ENCODE measurements at places on chromosomes 2 and 18.

- DNase-seq, result no peak
Measured at GRCh38 chr2:196836440-196836839, 27.3 kb upstream of the C2orf66 start.

DNA sequence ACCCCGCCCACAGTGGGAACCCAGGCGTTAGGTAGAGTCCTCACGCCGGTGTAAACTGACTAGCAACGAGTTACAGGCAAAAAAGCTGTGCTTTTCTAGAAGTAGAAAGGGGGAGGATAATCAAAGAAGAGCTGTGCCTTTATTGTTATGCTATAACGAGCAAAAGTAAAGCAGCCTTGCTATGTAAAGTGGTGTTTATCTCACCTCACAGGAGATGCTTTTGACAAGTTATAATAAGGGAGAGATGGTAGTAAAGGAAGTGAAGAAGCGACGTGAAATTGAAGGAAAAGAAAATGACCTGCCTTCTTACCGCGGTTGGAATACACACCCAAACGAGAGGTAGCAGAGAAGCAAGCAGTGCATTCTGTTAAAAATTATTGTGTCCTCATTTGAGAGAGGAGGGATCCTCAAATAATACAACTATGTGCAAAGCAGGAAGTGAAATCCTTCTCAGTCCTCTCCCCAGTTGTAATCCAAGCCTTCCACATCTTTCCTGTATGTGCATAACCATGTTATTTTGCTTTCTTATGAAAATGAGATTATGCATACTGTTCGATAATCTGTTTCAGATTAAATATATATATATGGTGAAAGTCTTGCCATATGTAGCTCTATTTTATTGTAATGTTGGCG lies 962 bp downstream of the TANK start:
- no peak for DNase-seq

- DNase-seq, result no peak
Measured at GRCh38 chr2:48467637-48468036, 62.3 kb upstream of the STON1 start.

DNA sequence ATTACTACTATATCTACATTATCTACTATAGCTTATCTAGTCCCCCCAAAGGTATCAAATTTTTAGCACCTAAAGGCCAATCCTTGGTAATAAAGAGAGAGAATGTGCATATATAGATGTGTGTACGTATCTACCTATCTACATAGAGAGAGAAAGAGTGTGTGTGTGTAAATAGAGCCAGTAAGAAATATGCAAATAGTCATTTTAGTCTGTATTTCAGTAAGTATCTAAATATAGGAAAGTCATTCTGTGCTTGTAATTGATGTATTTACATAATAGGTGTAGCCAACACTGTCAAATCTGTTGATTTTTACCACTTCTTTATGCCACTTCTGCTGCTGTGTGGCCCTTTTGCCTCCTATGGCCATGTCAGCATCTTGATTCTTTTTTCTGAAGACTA lies 284.5 kb upstream of the TFPI start:
- no peak for DNase-seq

GRCh38 chr18:56165601-56166355 lies 472.6 kb downstream of the TXNL1 start:
- no peak for DNase-seq

DNA sequence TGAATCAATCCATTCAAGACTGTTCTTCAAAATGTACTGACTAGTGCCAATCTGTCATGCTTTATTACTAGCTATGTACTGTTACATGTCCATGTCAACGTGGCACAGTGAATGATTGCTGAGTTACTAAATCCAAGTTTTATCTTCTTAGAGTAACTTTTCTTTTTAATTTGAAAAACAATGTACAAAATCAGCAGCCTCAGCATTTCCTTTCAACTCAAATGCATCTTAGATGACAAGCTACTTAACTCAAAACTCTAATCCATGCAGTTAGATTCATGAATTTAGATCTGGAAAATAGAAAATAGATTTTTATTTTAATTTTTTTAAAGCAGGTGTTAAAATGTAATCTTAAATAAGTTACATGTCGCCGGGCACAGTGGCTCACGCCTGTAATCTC lies 174.2 kb downstream of the CAPN13 start:
- no peak for DNase-seq

GRCh38 chr2:170530284-170530745 lies 184.8 kb upstream of the SP5 start:
- DNase-seq, result peak; percentile 39

GRCh38 chr18:37578886-37579513 lies 13.4 kb upstream of the CELF4 start:
- DNase-seq, result no peak

GRCh38 chr2:69956475-69956979 lies 4.9 kb downstream of the ASPRV1 start:
- DNase-seq, result no peak

- DNase-seq, result no peak
Measured at GRCh38 chr2:143162123-143162837, 33.1 kb downstream of the ARHGAP15 start.

DNA sequence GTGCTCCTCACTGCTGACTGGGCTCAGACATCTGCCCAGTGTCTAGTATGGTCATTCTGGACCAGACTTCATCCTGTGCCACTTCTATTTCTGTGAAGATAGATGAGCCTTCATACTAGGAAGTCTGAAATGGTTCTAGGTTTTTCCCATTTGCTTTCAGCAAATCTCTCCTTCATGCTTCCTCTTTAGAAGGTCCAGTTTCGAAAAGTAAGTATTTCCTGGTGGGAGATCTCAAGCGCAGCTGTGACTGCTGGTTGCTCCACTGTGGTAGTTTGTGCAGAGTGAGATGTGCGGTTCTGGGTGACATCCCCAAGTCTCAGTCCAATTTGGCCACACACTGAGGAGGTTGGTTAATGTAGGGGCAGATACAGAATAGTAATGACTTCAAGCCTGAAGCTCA lies 14.4 kb downstream of the IL36B start:
- no peak for DNase-seq

- peak; percentile 91 for DNase-seq
Measured at GRCh38 chr18:55322178-55322735, 265.7 kb downstream of the TCF4 start.

DNA sequence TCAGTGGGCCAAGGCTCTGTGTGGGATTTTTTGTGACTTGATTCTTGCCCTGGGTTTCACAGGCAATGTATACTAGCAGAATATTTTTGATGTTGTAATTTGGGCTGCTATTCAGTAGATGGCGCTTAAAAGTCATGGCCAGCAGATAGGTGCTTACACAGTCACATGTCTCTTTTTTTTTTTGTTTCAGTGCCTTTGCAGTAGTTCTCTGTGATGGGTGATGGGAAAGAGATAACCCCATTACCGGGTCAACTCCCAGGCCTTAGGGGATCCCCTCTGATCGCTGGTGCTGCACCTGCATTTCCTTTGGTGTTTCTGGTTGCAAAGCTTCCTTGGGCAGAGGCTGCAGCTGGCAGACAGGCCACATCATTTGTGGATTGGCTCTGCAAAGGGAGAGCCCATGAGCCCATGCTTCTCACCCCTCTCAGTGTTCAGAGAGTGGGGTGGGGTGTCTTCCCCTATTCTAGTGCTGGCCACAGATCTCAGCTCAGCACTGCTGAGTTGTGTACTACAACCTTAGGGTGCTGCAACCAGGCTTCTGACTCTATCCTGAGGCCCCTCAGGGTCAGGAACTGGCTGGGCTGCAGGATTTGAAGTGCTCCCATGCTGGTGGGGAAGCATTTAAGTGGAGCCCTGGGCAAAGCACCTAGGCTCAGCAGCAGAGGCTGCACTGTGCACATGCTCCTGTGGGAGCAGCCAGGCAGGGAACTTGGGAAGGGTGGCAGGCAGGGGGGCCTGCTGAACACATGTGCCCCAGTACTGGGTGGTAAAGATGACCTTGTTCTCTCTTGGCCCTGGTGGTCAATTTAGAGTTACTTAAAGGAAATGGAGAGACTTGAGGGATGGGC lies 219.8 kb upstream of the SPHKAP start:
- no peak for DNase-seq

- DNase-seq, result no peak
Measured at GRCh38 chr18:72368308-72368707, 175.8 kb downstream of the CBLN2 start.

- peak; percentile 32 for DNase-seq
Measured at GRCh38 chr2:182816866-182817265, 49.6 kb downstream of the FRZB start.

- no peak for DNase-seq
Measured at GRCh38 chr18:9855681-9856080, 30.1 kb upstream of the TXNDC2 start.

GRCh38 chr2:99890568-99891427 lies 251.6 kb downstream of the AFF3 start:
- no peak for DNase-seq

DNA sequence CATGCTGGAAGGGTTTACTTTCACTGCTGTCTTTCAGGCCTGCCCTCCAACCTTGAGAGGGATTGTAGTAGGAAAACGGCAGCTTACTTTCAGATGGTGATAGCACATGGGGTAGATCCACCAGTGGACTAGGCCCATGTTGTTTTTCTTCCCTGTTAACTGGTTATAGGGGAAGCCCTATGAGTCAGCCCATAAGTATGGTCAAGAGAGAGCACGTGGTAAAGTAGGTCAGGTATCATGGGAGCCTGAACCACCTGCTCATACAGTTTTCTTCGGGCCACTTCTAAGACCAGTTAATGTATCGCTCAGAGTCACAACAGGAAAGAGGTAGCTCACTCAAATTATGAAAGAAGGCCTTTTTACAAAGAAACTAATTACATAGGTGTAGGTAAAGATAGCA lies 33.0 kb downstream of the PDK1 start:
- DNase-seq, result no peak

- DNase-seq, result peak; percentile 37
Measured at GRCh38 chr2:134245340-134245984, 8.4 kb upstream of the MGAT5 start.

GRCh38 chr2:57890464-57890863 lies 156.1 kb upstream of the VRK2 start:
- DNase-seq, result peak; percentile 39

DNA sequence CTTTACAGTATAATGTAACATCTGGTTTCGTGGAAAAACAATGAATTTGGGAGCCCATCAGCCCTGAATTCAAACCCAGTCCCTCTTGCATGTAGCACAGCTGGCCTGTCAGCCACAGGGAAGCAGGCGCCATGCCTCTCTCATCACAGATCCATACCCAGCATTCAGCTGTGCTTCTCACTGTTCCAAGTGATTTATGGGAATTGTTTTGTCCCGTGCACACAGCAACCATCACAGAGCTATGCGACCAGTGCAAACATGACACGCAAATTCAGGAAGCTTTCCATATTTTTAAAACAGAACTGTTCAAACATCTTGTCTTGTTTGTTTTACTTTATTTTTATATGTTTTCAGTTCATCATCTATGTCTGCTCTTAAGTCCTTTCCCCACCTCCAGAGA lies 496.1 kb downstream of the EIPR1 start:
- no peak for DNase-seq

GRCh38 chr2:33812707-33813106 lies 213.6 kb upstream of the FAM98A start:
- DNase-seq, result no peak

DNA sequence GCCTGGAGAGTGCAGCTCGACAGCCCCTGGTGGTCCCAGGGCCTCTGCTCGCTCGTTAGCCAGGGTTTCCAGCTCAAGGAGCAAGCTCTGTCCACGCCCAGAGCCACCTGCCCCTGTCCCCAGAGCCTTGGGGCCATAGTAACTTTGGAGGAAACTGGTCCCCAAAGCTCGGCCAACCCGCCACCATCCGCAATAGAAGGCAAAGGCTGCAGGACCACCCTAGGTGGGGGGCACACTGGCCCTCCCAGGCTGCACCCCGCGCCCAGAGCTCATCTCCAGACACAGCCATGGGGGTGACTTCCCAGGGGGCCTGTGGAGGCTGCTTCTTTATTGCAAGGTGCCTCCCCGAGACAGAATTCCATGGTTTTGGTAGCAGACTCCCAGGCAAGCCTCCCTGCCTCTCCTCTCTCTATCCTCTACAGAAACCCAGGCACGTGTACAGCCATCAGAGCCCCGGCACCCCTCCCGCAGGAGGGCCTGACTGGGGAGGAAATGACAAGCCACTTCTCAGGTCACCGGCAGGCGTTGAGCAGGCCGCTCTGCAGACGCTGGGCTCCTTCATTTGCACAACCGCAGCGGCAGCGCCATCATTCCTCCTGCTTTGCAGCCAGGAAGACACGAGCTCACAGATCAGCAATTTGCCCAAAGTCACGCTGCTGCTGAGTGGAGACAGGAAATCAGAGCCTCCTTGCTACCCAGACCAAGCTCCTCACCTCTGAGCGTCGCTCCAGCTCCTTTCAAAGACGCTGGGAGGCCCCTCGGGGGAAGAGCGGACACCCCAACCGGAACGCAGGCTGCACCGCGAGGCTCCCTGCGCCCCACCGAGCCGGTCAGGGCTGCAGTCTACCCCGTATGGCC lies 80.2 kb downstream of the NDUFA10 start:
- DNase-seq, result no peak

DNA sequence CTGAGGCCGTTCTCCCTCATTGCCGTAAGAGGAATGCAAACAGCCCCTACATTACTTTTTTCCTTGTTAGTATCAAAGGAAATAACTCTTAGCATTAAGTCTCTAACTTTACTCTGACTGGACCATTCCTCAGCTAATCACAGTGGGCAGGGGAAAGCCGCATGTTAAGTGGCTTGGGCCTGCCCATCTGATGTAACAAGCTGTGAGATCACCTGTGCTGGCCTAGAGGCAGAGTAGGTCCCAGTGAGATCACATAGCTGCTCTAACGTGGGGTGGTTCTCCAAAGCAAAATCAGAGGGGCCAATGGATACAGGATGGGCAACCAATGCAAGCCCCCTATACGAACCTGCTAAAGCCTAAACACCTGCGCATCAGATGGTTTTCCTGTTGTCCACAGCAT lies 5.9 kb upstream of the MOCOS start:
- DNase-seq, result no peak

GRCh38 chr2:31739161-31739560 lies 158.4 kb upstream of the SRD5A2 start:
- DNase-seq, result no peak

GRCh38 chr2:3634596-3635121 lies 23.3 kb upstream of the ALLC start:
- no peak for DNase-seq

GRCh38 chr2:103153580-103154284 lies 391.9 kb downstream of the TMEM182 start:
- no peak for DNase-seq

GRCh38 chr2:161312996-161313395 lies 4.8 kb downstream of the PSMD14 start:
- no peak for DNase-seq

GRCh38 chr2:28155627-28156026 lies 237.0 kb upstream of the FOSL2 start:
- no peak for DNase-seq

DNA sequence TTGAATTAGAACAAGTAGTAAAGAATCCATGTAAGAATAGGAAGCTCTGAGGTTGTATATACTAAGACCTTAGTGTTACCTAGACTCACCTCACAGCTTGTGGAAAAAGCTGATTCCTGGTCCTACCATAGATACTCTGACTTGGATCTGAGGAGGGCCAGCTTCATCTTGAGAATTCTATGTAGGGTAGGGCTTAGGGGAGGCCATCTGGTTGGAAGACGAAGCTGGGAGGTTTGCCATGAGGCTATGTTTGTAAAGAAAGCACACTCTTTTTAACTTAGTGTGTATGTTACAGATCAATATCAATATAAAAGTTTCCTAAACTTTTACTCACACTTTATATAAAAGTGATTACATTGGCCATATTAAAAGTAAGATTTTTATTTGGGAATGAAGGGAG lies 77.1 kb upstream of the GALNT5 start:
- no peak for DNase-seq

- DNase-seq, result no peak
Measured at GRCh38 chr18:76395609-76396008, 99.4 kb downstream of the ZNF516 start.
